ENCODE measurements at places on chromosomes 12 and 14. TPM values are rescaled to one million over a fixed set of nuclear protein-coding genes. Genes with fewer than 3 reads are reported as not detected.

RNASE2 gene
- not detected for total RNA-seq

DEGS2 gene
- total RNA-seq, result 1.3 TPM

CLEC1A gene
- 6.0 TPM for total RNA-seq

SAMD15 gene
- total RNA-seq, result not detected

TXNRD1 gene
- total RNA-seq, result 118 TPM

CAPZA3 gene
- total RNA-seq, result not detected

RNASE1 gene
- 245 TPM for total RNA-seq

TNS2 gene
- total RNA-seq, result 636 TPM

ABCC9 gene
- total RNA-seq, result 12.5 TPM

PYM1 gene
- total RNA-seq, result 37.1 TPM

PIANP gene
- 0.21 TPM for total RNA-seq

DNA sequence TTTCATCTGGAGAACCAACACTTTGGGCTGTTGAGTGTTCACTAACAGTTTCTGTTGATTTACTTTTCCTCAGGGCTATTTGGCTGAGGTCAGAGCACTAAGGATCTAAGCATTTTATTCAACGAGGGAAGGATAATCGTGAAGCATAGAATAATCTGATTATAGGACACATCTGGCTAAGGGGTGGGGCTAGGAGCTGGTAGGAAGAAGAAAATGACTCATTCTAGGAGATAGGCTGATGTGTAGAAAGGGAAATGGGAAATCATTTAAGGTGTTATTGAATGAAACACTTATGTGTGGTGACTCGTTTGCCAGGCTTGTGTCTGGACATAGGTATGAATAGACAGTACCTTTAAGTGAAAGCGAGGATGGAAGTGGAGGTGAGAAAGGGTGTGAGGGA is 167.2 kb downstream of the ETNK1 start:
- no peaks in the 10 kb centered on the region for H3K27me3 ChIP-seq
- no peak for DNase-seq
- no peaks in the 10 kb centered on the region for H3K4me1 ChIP-seq
- no peak overlapping the region for H3K27ac ChIP-seq

GRCh38 chr12:115470977-115471376 is 787.0 kb upstream of the TBX3 start:
- no peak overlapping the region for H3K4me3 ChIP-seq
- H3K36me3 ChIP-seq, result no peaks in the 10 kb centered on the region
- H3K27me3 ChIP-seq, result no peaks in the 10 kb centered on the region
- H3K27ac ChIP-seq, result no peak overlapping the region
- DNase-seq, result no peak

GRCh38 chr12:42496886-42497285 is 92.7 kb downstream of the PRICKLE1 start:
- H3K36me3 ChIP-seq, result no peaks in the 10 kb centered on the region
- no peak overlapping the region for H3K27ac ChIP-seq
- H3K4me1 ChIP-seq, result no peaks in the 10 kb centered on the region
- H3K4me3 ChIP-seq, result no peak overlapping the region
- no peak for DNase-seq
- H3K27me3 ChIP-seq, result no peaks in the 10 kb centered on the region

DNA sequence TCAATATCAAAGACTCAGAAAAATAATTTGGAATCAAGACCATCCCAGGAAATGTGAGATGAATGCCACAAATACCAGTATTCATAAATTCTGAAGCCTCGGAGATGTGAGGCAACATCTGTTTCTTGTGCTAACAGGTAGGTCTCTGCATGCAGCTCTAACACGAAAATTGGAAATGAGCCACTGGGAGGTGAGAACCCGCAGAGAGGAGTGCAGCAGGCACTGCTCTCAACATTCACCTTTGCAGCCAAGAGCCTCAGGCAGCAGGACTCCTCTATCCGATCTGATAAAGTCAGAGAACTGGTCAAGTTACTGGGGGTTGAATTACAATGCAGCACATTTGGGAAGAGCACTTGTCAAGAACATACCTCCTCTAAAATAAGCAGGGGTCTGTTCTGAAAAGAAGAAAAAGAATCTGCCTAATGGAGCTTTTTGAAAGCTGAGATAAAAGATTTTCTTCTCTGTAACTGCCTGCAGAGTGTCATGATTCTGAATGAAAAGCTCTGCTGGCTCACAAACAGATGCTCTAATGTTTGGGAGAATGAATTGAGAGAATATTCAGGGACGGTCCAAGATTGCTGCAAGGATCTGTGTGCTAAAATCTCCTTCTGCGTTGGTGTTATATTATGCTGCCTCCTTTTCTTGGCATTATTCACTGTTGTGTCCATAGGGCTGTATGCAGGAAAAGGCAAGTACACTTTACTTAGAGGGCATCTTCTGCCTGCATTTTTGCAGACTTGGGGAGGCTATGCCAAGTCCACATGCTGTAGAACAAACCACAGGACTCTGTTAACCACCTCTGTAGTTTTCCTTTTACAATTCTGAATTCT is 209.6 kb upstream of the KRR1 start:
- peaks cover 6% of the 10 kb centered on the region for H3K4me1 ChIP-seq
- no peak for DNase-seq
- no peak overlapping the region for H3K4me3 ChIP-seq
- no peaks in the 10 kb centered on the region for H3K27me3 ChIP-seq
- H3K36me3 ChIP-seq, result no peaks in the 10 kb centered on the region
- H3K27ac ChIP-seq, result no peak overlapping the region

DNA sequence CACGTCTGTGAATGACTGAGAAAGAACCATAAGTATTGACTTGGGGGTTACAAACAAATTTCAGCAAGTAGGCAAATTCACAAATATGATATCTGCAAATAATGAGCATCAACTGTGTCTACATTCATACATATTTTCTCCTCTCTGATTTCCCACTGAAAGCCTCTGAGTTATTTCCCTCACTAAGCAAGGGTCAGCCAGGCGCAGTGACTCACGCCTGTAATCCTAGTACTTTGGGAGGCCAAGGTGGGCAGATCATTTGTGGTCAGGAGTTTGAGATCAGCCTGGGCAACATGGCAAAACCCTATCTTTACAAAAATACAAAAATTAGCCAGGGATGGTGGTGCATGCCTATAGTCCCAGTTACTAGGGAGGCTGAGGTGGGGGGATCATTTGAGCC is 80.8 kb downstream of the SLC25A21 start:
- DNase-seq, result no peak
- H3K4me3 ChIP-seq, result no peak overlapping the region
- no peaks in the 10 kb centered on the region for H3K36me3 ChIP-seq
- H3K27me3 ChIP-seq, result no peaks in the 10 kb centered on the region

DNA sequence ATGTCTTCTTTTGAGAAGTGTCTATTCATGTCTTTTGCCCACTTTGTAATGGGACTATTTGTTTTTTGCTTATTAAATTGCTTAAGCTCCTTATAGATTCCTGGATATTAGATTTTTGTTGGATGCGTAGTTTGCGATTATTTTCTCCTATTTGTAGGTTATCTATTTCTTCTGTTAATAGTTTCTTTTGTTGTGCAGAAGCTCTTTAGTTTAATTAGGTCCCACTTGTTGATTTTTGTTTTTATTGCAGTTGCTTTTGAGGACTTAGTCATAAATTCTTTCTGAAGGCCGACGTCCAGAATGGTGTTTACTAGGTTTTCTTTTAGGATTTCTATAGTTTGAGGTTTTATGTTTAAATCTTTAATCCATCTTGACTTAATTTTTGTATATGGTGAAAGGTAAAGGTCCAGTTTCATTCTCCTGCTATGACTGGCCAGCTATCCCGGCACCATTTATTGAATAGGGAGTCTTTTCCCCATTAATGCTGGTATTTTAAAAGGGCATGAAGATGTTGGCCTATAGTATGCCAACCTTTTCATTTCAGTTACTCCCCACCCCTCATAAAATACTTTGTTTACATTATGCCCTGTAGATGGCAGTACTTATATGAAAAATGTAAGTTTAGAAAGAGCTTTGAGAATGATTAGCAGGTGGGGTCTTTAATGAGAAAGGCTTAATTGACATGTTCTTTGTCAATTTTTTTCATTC is 62.9 kb upstream of the PSMA6 start:
- no peak for DNase-seq
- H3K27me3 ChIP-seq, result no peaks in the 10 kb centered on the region
- no peaks in the 10 kb centered on the region for H3K36me3 ChIP-seq
- no peak overlapping the region for H3K27ac ChIP-seq
- no peak overlapping the region for H3K4me3 ChIP-seq

GRCh38 chr14:38129705-38130104 is 78.0 kb upstream of the SSTR1 start:
- no peaks in the 10 kb centered on the region for H3K36me3 ChIP-seq
- no peak for DNase-seq
- no peaks in the 10 kb centered on the region for H3K27me3 ChIP-seq
- no peaks in the 10 kb centered on the region for H3K4me1 ChIP-seq
- H3K4me3 ChIP-seq, result no peak overlapping the region
- H3K27ac ChIP-seq, result no peak overlapping the region

DNA sequence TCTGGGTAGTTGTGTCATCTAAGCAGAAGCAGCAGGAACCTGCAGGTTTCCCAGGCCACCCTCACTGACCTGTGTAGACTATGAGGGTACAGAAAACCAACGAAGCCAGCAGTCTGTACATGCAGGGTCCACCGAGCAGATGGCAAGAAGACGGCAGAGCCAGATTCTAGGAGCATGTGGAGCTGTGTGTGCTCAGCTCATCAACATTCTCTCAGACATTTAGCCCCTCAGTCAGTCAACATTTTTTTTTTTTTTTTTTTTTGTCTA is 7.3 kb upstream of the ASIC1 start:
- no peaks in the 10 kb centered on the region for H3K4me1 ChIP-seq
- DNase-seq, result no peak
- H3K27me3 ChIP-seq, result peaks cover 9% of the 10 kb centered on the region
- no peak overlapping the region for H3K27ac ChIP-seq

GRCh38 chr12:30485230-30485890 is 210.3 kb downstream of the IPO8 start:
- H3K27ac ChIP-seq, result no peak overlapping the region
- no peaks in the 10 kb centered on the region for H3K4me1 ChIP-seq
- no peaks in the 10 kb centered on the region for H3K27me3 ChIP-seq
- no peaks in the 10 kb centered on the region for H3K36me3 ChIP-seq

DNA sequence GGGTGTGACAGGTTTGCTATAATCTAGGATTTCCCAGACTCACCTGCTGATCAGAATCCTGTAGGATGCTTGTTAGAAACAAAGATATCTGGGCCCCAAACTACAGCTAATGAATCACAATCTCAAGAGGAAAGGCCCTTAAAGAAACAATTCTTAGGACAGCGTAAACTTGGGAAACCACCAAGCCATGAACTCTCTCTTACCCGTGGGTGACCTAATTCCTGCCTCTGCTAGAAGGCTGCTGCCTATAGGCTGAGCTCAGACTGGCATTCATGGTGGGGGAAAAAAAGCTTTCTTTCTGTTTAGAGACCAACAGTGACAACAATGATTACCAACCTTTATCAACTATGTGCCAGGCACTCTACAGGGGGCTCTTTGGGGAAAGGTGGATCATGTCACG is 213.9 kb upstream of the FKBP4 start:
- no peak overlapping the region for H3K27ac ChIP-seq
- no peaks in the 10 kb centered on the region for H3K36me3 ChIP-seq
- H3K4me1 ChIP-seq, result no peaks in the 10 kb centered on the region
- no peaks in the 10 kb centered on the region for H3K27me3 ChIP-seq

GRCh38 chr12:84976133-84976532 is 59.9 kb downstream of the TSPAN19 start:
- no peaks in the 10 kb centered on the region for H3K36me3 ChIP-seq

DNA sequence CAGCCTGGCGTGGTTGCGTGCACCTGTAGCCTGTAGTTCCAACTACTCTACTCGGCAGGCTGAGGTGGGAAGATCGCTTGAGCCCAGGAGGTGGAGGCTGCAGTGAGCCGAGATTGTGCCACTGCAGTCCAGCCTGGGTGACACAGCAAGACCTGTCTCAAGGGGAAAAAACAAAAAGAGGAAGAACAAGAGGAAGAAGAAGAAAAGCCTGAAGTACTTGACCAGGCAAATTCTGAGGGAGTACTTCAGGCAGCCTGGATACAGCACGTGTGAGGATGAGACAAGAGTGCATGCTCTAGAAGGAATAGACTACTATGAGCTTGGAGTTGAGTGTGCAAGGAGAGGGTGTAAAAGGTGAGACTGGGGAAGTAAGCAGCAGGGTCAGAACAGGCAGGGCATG is 1.8 kb downstream of the GDF3 start:
- no peak overlapping the region for H3K27ac ChIP-seq
- H3K4me3 ChIP-seq, result no peak overlapping the region
- DNase-seq, result no peak

DNA sequence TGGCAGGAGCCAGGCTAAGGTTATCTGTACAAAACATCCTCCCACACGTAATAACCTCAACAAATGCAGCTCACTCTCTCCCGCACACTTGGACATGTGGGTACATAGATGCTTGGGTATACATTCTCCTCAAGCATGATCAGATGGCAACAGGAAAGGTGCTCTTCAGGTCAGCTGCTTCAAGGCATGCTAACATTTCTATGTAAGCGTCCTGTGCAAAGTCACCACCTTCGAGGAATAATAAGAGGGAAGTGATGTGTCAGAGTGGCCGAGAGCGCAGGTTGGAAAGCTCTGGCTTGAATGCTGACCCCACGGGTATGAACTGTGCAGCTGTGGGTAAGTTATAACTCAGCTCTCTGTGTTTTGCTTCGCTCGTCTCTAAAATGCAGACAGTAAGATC is 24.2 kb upstream of the SLC6A12 start:
- H3K4me3 ChIP-seq, result no peak overlapping the region
- no peak for DNase-seq
- no peak overlapping the region for H3K27ac ChIP-seq
- H3K27me3 ChIP-seq, result no peaks in the 10 kb centered on the region
- no peaks in the 10 kb centered on the region for H3K4me1 ChIP-seq
- no peaks in the 10 kb centered on the region for H3K36me3 ChIP-seq

DNA sequence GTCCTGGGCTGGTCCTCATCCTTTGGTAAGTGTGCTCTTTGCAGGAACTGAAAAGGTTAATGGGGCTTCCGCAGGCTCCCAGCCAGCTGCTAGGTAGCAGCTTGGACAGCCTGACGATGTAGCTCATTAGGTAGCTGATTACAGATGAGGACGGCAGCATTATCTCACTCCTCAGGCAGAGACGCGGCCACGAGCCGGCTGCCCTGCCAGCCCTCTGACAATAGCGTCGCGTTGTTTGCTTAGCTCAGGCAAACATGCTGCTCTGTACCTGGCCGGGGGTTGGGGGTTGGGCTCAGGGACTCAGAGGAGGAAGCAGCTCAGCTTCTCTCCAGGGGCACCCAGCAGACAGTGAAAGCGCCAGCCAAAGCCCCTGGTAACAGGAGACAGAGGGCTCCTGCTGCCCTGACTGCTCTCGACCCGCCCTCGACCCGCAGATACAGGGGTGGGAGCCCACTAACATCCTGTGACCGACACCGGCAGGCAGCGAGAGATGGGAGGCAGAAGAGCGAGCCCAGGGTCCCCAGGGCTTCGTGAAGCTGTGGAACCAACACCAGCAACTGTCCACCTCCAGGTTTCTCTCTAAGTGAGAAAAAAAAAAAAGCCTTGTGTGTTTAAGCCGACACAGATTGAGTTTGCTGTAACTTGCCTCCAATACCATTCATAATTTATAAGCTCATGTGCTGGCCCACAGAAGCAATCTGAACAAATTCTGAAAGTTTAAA is 53.4 kb upstream of the DLK1 start:
- no peak overlapping the region for H3K27ac ChIP-seq
- no peak overlapping the region for H3K4me3 ChIP-seq
- no peaks in the 10 kb centered on the region for H3K36me3 ChIP-seq
- no peaks in the 10 kb centered on the region for H3K4me1 ChIP-seq

- H3K4me3 ChIP-seq, result no peak overlapping the region
- no peaks in the 10 kb centered on the region for H3K4me1 ChIP-seq
- DNase-seq, result no peak
- H3K27me3 ChIP-seq, result no peaks in the 10 kb centered on the region
- H3K36me3 ChIP-seq, result no peaks in the 10 kb centered on the region
These were observed 8.7 kb downstream of the OR11H4 start for GRCh38 chr14:20247646-20248246.

- H3K4me1 ChIP-seq, result no peaks in the 10 kb centered on the region
- H3K27ac ChIP-seq, result no peak overlapping the region
- no peaks in the 10 kb centered on the region for H3K36me3 ChIP-seq
- DNase-seq, result no peak
- no peaks in the 10 kb centered on the region for H3K27me3 ChIP-seq
These were observed 186.7 kb downstream of the EFCAB11 start for GRCh38 chr14:89767861-89768268.
